AG04449 (cell line): ENCODE measurements at places on chromosomes 7 and 10.

- DNase-seq, result no peak
These were observed 84.4 kb downstream of the EBF3 start for GRCh38 chr10:129879655-129880054.

GRCh38 chr10:11712744-11713143 lies 29.4 kb upstream of the ECHDC3 start:
- no peak for DNase-seq

DNA sequence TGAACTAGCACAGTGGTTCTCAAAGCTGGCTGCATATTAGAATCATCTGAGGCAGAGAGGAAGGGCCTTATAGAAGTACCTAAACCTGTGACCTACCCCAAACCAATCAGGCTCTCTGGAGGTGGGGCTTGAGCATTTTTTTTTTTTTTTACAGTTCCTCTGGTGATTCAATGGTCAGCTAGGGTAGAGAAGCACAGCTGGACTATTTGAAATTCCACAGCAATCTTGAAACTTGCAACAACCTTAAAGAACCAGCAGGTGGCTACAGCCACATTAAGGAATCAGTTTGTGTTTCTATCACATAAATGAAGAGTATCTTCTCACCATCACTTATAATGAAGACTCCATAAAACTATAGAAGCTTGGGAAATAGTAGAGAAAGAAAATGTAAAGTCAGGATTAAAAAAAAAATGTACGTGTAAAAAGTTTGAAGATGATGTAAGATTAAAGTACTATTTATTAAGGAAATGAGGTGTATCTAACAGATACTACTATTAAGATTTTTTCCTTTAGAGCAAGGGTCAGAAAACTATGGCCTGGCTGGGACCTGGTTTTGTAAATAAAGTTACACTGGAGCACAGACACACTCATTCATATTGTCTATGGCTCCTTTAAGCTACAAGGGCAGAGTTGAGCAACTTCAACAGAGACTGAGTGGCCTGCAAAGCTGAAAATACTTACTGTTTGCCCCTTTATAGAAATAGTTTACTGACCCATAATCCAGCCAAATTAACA lies 3.8 kb downstream of the RTKN2 start:
- DNase-seq, result peak; percentile 69

- DNase-seq, result no peak
These were observed 2.4 kb downstream of the NAMPT start for GRCh38 chr7:106282390-106282789.

GRCh38 chr10:75104842-75105241 lies 6.6 kb upstream of the SAMD8 start:
- DNase-seq, result no peak

GRCh38 chr10:87504307-87504639 lies 420 bp upstream of the MINPP1 start:
- no peak for DNase-seq

DNA sequence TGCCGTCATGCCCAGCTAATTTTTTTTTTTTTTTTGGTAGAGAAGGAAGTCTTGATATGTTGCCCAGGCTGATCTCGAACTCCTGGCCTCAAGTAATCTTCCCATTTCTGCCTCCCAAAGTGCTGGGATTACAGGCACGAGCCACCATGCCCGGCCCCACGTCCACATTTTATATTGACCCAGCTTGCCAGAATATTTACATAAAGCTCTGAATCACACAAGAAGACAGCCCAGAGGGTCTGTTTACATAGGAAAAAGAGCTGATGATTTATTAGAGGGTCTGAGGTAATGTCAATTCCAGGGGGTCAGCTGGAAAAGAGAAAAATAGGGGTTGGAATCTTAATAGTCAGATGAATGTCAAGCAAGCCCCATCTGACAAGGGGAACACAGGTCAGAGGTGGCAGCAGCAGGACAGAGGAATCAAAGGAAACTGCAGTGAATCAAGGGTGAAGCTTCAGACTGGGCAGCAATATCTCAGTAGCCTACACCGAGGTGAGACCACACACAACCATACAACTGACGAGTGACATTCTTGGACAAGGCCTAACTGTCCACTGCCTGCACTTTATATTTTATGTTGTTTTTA lies 15.8 kb upstream of the SLF2 start:
- DNase-seq, result no peak

GRCh38 chr7:19899529-19899928 lies 126.1 kb upstream of the TMEM196 start:
- DNase-seq, result no peak

- no peak for DNase-seq
These were observed 62.9 kb downstream of the GRM8 start for GRCh38 chr7:127189886-127190285.

DNA sequence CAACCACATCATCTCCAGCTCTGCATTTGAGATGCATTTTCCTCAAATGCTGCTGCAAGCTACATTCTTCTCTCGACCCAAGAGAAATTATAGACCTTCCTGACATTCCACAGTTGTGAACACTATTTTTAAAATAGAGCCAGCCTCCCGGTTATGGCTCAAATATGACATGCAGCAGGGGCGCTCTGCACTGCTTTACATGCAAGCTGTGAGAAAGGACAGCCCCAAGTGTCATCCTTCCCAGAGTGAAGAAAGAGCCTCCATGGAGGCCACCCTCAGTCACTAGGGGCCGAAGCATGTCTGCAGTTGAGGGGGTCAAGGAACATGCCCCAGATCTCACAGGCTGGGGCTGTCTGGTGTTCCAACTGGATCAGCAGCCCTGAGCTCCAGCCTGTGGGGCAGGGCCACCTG lies 63.9 kb upstream of the CHST15 start:
- peak; percentile 33 for DNase-seq

DNA sequence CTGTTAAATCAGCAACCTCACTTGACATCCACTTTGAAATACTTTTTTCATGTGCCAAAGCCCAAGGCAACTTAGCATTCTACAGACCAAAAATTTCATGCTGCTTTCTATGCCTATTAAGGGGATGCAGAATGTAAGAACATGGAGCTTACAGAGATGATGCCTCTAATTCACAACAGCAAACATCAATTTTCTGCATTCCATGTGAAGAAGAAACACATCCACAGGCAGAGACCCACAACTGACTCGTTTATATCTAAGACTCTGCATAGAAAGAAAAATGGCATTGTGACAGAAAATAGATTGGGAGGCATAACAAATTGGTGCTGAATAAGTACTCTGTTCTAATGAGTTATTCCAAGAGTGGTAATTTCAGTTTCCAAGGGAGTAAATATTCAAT lies 107.6 kb downstream of the SGMS1 start:
- no peak for DNase-seq

DNA sequence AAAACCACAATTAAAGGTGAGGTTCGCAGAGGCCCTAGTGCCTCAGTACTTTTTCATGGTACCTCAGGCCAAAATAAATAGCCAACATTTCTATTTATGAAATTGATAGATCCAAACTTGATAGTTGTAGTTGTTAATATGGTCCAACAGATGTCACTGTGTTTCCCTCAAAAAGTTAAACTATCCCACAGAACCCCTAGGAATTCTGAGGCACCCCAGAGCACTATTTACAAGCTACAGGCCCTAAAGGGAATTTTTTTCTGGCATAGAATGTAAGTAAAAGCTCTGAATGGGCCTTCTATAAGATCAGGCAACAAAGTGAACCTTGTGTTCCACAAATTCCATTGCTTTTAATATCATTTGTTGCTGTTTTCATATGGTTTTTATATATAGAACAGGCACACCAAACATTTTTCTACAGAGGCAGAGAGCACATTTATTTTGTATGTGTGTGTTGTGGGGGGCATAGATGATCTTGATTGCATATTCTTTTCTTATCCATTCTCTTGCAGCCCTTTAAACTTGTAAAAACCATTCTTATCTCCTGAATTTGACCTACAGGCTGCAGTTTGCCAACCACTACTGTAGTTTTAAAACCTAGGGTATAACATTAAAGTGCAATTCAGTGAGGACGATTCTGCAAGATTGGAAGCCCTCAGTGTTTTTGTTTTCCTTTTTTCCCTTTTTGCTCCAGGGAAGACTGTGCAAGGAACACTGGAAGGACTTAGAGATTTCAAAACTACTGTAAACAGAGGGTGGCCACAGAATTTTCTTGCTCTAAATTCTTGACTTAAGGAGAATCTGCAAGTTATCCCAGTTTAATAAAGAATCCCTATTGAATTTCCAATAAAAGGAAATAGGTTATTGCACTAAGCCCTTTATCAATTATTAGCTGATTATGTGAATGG lies 3.5 kb upstream of the ARL4A start:
- DNase-seq, result no peak

DNA sequence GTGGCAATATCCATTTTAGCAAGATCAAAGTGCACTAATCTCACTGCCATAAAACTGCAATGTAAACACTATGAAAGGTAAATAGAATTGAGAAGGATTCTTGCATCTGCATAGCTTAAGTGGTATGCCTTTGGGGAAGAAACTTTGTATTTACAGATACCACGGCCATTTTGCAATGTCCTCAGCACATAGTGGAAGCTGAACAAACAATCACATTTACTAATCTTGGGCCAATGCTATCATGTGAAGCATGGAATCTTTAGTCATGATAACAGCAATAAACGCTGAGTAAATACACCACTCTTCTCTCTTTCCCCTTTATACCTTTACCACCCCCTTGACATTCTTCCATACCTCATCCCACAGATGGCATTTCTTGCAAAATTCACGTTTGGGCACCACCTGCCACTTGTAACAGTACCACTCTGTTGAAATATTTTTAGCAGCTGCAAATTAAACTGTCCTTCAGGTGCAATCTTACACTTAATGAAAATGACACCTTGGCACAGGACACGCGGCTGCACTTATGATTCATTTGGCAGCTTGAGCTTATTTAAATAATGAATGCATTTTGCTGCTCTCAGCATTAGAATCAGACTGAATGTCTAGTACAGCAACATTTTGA lies 171.8 kb downstream of the SEMA3A start:
- DNase-seq, result no peak

- DNase-seq, result no peak
These were observed 13.9 kb downstream of the ZRANB1 start for GRCh38 chr10:124955868-124956267.
